ENCODE measurements at places on chromosomes 1 and 21.

GRCh38 chr1:184539580-184539979 lies 152.8 kb downstream of the C1orf21 start:
- no peak for DNase-seq

DNA sequence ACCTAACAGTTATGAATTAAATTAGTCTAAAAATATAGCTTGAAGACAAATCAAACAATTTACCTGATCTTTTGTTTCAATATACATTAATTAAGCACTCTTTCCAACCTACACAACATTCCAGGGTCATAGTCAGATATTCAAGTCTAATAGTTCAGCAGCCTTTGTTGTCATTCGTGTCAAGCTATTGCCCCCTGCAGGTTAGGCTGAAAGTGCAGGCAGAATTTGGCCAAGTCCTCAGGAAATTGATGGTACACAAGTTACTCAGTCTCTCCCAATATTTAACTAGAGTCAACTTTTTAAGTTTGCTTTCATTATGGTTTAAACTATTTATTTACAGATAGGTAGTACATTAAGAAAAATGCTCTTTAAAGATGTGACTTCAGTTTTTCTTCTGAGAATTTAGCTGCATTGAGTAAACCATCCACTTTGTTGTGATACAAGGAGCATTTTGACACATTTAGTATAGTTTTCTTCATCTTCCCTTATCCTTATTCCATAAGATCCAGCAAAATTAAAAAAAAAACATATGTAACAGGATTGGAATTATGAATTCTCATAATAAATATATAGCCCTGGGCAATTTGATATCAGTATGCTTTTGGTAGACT lies 130.3 kb upstream of the DPYD start:
- DNase-seq: peak; percentile 77

DNA sequence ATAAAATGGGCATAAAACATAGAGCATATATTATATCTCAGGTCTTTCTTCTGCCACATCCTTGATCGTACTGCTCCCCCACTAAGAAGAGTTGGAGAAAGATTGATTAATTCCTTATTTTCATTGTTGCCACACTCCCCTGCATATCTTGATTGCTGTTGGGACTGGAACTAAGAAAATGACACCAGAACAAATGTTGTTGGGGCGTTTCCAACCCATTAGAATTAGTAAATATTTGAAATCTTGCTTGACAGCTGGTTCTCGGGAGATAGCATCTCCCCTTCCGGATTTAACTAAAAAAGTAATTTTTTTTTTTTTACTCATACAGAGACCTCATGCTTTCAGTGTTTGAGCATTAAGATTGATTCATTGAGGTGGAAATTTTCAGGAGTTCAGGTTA lies 493.0 kb upstream of the PLXNA2 start:
- DNase-seq: no peak

- DNase-seq: no peak
These were observed 468 bp upstream of the ABCA4 start for GRCh38 chr1:94121411-94121821.

GRCh38 chr21:29616209-29616751 lies 317.6 kb downstream of the BACH1 start:
- no peak for DNase-seq

DNA sequence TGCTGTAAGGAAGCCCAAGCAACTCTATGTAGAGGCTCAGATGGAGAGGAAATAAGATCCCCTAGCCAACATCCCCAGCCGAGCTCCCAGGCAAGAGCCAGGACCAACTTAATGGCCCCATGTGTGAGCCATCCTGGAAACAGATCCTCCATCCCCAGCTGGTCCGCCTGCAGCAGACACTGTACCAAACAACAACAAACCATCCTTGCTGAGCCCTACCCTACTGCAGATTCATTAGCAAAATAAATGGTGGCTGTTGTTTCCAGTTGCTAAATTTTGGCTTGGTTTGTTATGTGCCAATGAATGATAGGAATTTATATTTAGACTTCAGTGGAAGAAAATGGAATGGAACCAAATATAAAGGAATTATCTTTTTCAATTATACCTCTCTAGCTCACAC lies 43.9 kb downstream of the LMX1A start:
- DNase-seq: no peak

DNA sequence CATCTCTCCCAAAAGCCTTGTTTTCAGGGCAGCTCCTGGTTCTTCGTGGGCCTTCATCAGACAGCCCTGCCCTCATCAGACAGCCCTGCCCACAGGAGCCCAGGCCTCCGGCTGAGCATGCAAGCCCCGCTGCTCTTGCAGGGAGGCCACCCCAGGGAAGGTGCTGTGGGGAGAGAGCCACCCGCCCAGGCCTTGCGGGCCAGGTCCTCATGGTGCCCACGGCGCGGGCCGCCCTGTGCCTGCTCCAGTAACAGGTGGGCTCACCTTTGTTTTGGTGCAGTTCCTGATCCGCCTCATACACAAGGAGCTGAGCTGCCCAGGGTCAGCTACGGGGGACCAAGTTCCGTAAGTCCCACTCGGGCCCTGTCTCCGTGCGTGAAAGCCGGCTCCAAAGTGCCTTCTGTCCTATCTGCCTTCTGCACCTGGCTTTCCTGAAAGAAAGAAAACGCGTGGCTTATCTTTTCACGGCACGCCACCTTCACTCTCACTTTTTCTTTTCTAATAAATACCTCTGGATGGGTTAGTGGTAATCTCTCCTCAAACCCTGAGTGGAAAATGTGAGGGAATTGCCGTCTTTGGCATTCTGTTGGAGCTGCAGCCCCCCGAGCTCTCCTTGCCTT lies 65.9 kb downstream of the SLC37A1 start:
- DNase-seq: no peak

DNA sequence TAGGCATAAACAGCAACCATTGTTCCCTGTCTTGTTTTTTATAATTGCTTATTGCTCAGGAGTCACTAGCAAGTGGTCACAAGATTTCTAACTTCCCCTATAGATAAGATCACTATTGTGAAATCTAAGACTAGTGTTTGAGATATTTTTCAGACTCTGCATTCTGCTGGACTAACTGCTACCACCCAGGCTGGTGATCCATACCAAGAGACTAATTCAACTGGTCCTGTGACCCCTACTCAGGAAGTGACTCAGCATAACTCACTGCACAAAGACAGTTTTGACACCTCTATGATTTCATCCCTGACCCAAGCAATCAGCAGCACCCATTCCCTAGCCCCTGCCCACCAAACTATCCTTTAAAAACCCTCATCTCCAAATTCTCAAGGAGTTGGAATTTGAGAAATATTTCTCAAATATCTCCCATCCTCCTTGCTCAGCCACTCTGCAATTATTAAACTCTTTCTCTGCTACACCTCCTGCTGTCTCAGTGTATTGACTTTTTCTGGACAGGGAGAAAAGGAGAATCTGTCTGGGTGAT lies 52.7 kb downstream of the TRIM33 start:
- no peak for DNase-seq

DNA sequence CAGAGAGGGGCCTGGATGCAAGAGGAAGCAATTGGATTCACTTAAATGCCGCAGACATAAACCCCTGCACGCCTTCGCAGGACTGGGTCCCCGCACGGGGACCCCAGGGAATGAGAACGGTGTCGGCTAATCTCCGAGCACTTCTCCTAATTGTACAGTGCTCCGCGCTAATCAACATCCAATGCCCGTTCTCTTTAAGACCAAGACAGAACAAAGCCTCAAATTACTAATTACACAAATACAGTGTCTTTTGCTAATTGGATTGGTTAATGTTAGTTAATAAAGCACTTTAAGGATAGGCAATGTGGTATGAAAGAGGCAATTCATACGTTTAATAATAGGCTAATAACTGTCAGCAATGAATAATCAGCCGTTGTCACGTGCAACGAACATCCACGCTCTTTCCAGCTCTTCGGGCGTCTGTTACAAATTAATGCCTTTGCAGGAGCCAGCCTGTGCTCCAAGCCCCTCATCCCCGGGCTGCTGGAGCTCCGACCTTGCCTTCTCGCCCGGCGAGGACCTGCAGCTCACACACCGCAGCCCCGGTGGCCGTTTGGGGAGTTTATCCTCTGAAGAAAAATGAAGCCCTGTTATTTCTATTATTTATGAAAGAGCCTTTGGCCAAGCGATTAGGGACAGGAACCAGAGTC lies 157.8 kb downstream of the PRDM16 start:
- no peak for DNase-seq

GRCh38 chr1:94986783-94987182 lies 59.9 kb upstream of the CNN3 start:
- no peak for DNase-seq

DNA sequence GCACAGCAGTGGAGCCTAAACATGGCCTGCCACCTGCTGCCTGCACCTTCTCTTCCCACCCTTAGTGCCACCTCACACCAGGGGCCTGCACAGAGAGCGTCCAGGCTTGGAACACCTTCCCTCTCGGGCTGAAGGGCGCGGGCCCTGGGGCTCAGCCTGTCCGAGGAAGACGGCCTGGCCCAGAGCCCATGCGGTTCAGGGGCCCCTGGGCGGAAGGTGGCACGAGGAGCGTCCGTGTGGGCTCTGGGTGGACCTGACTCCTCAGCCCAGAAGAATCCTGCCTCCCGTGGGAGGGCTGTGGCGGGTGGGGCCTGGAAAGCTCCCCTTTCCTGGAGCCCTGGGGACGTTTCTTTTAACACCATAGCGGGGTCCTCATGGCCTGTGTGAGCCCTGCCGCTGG lies 19.4 kb downstream of the DFFB start:
- no peak for DNase-seq

DNA sequence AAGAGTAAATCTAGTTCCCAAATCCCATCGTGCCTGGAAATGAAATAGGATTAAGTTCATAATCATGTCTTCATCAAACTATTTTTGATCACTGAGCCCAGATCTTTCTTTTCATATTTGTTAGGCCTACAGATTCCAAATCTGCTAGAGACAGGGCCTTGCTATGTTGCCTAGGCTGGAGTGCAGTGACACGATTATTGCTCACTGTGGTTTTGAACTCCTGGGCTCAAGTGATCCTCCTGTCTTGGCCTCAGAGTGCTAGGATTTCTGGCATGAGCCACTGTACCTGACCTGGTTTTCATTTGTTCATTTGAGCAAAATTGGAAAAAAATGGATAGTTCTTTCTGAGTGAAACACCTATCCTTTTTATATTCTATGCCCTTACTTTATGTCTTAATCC lies 28.0 kb upstream of the DIPK1A start:
- no peak for DNase-seq

DNA sequence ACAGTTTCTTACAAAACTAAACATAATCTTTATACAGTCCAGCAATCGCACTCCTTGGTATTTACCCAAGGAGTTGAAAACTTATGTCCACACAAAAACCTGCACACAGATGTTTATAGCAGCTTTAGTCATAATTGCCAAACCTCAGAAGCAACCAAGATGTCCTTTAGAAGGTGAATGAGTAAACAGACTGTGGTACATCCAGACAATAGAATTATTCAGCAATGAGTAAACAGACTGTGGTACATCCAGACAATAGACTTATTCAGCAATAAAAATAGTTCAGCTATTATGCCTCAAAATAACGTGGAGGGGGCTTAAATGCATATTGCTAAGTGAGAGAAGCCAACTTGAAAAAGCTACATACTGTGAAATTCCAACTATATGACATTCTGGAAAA lies 87.0 kb upstream of the GALNT2 start:
- no peak for DNase-seq

DNA sequence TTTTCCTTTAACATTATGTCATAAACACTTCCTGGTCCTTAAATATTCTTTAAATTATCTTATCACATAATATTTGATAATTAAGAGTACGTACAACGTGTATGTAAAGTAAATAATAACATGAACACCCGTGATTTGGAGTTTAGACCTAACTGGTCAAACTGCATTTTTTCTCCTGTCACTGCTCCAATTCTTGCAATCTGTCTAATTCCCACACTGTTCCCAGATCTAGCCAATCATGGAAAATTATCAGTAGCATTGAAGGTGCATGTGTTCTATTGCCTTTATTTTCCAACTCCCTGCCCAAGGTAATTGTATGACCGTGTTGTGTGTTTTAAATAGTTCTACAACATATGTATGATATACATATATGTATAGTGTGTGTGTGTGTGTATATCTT lies 2.1 kb upstream of the PM20D1 start:
- DNase-seq: no peak

GRCh38 chr21:44599264-44600029 lies 950 bp upstream of the KRTAP10-7 start:
- DNase-seq: no peak

DNA sequence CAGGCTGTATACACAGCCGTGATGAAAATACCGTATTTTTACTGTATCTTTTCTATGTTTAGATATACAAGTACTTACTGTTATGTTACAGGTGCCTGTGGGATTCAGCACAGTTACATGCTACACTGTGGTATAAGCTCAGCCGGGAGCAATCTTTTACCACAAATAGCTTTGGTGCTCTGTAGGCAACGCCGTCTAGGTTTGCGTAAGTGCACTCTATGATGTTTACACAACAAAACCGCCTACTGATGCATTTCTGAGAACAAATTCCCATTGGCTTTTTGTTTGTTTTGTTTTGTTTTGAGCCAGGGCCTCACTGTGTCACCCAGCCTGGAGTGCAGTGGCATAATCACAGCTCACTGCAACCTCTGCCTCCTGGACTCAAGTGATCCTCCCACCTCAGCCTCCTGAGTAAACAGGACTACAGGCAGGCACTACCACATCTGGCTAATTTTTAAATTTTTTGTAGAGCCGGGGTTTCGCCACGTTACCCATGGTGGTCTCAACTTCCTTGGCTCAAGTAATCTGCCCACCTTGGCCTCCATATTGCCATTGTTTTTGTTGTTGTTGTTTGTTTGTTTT lies 81.0 kb downstream of the SCCPDH start:
- DNase-seq: no peak

DNA sequence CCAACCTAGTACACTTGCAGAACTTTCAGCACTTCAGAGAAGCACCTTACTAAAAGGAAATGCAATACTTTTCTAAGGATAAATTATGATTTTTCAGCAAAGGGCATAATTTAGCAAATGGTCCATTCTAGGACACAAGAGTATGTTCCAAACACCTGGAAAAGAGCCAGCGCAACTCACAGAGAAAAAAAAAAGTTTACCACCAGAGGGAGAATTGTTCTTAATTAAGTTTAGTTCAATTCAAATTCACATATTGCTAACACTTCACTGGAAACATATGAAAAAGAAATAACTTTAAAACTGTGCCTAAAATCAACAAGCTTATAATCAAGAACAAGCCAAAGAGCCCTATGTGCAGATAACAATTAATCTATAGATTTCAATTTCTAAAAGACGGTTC lies 338.1 kb downstream of the SEC16B start:
- no peak for DNase-seq

DNA sequence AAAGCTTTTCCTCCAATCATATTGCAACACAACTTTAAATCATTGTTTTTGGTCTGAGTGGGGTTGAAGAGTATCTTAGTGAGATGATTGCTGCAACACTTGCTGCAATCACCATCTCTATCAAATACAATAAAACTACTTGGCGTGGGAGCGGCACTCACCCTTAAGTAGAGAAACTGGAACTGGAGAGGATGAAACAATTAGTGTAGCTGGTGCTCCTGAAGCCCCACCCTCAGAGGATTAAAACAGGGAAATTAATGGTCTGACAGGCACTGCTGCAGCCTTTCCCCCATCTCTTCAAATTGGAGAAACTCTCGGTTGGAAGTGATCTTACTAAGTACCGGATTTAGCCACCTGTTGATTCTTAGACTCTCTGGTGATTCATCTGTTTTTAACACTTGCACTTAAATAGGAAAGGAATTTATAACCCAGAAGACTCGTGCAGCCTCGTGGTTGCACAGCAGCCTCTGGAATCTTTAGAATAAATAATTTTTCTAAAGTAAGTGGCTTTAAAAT lies 80.5 kb upstream of the KIF26B start:
- no peak for DNase-seq

GRCh38 chr21:23890652-23891051 lies 1716.6 kb downstream of the MRPL39 start:
- DNase-seq: no peak
